ENCODE measurements at places on chromosomes 5 and 9.

DNA sequence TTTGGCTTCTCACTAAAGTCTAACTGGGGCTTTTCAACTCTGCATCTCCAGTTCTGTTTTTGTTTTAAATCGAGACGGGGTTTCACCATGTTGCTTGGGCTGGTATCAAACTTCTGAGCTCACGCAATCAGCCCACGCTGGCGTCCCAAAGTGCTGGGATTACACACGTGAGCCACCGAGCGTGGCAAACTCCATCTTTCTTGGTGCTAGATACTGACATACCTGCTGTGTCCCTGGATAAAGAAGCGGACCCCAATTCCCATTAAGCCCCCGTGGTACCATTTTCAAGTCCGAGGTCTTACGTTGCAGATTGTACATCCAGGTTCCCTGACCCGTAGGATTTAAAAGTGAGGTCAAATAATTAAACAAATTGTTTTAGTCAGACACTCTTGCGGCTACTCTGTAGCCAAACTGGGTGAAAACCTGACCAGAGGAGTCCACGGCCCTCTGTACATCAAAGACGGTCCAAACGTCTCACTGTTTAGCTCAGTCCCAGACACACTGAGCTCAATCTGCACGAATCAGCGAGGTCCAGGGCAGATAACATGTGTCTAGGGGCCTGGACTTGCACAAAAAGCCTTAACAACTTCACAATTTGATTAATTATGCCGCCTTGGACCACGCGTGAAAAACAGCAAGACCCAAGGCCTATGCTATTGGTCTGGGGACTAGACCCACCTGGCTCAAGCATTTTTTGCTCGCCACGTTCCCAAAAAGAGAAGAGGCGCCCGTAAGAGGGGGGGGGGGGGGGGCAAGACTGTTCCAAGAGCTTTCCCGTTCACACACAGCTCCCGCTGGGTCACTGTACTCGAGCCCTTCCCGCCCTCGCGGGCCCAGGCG, 727 bp upstream of the DNAJA1 start:
- peak; percentile 25 for DNase-seq

DNA sequence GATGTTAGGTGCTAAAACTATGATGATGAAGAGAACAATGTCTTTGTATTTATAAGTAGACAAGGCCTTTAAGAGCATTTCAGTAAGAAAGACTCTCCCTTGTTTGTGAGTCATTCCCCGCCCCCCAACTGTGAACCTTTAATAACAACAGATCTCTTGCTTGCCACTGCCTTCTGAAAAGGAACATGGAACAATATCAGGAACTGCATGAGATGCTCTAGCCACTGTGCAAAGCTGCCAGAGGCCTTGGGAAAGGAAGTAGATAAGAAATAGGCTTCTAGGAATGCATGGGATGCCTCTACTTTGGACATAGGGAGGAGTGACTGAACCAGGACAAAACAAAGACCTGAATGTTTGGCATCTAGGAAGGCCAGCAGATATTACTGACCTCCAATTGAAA, 296.1 kb upstream of the MPDZ start:
- DNase-seq = no peak

DNA sequence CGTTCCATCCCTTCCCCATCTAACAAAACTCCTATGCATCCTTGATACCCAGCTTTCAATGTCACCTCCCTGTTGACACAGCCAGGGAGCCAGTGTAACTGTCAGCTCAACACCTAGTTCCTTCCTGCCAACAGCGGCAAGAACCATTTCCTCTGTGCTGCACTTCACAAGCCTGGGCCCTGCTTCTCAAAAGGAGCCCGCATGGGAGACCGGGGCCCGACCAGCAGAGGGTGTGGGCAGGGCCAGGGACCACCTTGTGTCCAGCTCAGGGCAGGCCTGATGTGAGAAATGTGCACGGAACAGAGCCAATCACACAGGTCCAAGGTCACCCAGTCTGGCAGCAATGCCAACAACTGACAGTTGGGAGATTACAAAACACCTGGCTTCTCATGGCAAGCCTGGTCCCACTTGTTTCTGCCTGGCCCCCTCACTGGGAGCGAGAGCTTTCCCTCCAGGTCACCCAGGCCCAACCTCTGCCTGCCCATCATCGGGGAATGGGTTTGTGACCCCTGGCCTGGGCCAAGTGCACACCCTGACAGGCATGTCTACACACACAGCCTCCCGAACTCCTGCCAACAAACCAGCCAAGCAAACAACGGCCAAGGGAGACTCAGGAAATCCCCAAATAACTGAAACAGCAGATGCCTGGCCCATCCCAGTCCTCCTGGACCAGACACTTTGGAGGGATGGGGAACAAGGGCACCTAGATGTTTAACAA, 3.1 kb downstream of the RNF44 start:
- peak; percentile 70 for DNase-seq

- DNase-seq = no peak
These were observed 63.5 kb downstream of the CMYA5 start for GRCh38 chr5:79753092-79753491.

DNA sequence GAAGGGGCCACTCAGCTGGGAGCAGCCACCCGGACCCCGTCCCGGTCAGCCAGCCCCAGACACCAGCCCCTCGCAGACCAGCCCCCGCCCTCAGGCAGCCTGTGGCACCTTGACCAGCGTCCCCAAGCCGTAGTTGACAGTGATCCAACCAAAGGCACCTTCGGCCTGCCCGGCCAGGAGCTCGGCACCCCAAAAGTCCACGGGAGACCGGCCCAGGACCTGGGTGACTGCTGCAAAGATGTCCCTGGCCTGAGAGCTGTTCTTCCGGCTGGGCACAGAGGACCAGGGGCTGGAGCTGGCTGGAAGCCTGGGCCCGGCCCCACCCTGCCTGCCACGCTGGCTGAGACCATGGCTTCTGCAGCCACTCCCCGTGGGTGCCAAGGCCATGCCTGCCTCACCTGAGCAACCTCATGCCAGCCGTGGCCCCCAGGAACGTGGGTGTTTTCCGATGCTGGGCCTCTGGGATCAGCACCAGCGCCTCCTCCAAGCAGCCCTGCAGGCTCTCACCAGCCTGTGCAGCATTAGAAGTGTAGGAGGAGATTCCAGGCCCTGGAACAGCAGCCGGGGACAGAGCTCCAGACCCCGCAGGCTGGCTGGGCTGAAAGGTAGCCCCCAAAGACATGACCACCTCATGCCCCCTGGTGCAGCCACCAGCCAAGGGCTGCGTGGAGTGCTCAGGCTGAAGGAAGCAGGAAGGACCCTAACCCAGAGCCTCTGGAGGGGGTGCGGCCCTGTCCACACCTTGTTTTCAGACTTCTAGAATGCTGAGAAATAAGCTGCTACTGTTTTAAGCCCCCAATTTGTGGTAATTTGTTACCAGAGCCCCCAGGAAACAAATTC, 4.2 kb downstream of the ENTPD8 start:
- DNase-seq = no peak

- no peak for DNase-seq
These were observed 48.2 kb downstream of the MARCHF3 start for GRCh38 chr5:126982202-126982601.

DNA sequence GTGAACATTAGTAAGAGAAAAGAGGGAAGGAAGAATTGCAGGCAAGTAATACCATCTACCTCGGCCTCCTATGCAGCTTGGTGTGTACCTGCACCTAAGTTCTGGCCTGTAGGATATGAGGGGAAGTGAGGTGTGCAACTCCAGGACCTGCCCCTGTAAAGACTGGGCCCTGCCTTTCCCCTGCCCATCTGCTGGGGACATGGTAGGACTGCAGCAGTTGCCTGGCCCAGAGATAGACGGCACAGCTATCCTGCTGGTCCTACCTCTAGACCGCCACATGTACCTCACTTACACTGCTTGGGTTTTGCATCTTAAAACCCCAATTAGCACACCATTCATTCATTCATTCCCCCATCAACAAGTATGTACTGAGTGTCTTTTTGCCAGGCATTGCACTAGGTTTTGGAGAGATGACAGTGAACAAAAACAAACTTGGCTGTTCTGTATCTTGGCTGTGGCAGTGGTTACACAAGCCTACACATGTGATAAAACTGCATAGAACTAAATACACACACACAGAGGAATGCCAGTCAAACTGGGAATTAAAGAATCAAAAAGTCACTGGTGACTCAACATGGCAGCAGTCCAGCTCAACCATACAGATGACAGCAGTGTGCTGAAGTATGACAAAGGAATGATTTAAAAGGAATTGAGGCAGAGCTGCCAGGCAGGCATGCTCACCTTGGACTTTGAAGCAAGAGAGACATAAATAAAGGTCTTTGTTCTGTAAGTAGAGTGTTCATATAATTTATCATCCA, 23.3 kb upstream of the MGAT1 start:
- DNase-seq = no peak

DNA sequence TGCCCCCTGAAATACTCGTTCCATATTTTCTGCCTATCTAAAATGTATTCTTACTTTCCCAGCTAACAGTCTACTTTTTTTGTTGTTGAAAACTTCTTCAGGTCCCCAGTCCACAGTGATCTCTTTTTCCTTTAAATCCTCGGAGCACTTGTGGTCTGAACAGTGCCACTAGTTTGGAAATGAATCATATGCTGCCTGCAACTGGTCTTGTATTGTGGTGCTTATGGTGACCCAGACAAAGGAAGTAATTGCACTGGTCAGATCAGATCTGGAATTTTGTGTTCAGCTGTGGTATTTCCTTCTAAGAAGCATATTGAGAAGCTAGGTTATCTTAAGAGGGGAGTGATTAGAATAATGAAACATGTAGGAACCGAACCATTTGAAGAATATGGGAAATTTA, 2.9 kb downstream of the UNC13B start:
- no peak for DNase-seq

DNA sequence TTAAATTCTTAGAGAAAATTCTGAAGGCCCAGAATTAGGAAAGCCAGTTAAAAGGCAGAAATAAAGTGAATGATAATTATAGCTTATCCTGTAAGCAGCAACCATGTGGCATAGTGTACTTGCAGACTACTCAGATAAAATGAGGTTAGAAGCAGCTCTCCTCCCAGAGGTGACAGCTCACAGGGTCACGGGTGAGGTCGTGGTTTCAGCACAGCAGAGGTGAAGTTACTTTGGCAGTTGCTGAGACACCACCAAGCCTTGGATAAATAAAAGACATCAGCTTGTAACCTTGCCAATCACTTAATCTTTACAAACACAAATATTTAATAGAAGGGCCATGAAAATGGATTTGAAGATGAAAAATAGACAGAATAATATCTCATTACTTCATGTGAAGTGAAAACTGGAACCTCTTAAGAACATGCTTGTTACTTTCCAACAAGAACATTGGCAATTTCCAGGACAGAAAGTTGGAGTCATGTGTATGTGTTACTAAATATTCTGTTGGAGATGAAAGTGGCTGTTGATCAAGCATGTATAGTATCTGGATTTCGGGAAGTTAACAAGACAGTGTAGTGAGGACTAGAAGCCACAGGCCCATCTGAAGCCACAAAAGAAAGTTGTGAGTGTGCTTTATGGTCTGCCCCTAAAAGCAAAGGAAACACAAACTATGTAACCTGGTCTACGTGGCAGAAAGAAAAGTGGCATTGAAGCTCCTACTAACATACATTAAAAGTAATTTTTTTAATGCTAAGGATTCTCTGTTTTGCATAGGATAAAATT, 134.4 kb downstream of the ERCC6L2 start:
- DNase-seq = no peak

GRCh38 chr5:172973127-172973916, 10.2 kb upstream of the ATP6V0E1 start:
- DNase-seq = no peak

DNA sequence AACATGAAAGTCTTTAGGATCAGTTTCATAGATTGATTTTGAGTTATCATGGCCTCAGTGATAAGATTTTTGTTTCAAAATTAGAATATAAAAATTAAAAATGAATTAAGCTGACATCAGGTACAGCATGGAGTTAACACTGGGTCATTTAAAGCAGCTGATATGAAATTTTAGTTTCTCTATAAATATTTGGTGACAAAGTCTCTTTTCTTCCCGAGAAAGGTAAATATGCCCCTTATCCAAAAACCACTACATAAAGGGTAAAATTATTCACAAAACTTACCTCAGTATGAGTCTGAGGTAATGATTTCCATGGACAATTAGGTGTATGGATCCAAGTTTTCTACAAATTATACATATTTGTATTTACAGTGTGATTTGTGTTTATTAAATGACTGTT, 121.5 kb upstream of the PJA2 start:
- no peak for DNase-seq

GRCh38 chr9:76528056-76528455, 69.1 kb downstream of the GCNT1 start:
- DNase-seq = no peak

GRCh38 chr5:50553560-50553984, 112.5 kb upstream of the EMB start:
- no peak for DNase-seq

GRCh38 chr9:97046228-97046627, 7.3 kb upstream of the CTSV start:
- no peak for DNase-seq
